Kidney tubule cell (primary cell): ENCODE measurements at places on chromosomes 4 and X.

GRCh38 chrX:141468940-141469339 is 115.6 kb downstream of the SPANXA1 start:
- peak; percentile 59 for DNase-seq

DNA sequence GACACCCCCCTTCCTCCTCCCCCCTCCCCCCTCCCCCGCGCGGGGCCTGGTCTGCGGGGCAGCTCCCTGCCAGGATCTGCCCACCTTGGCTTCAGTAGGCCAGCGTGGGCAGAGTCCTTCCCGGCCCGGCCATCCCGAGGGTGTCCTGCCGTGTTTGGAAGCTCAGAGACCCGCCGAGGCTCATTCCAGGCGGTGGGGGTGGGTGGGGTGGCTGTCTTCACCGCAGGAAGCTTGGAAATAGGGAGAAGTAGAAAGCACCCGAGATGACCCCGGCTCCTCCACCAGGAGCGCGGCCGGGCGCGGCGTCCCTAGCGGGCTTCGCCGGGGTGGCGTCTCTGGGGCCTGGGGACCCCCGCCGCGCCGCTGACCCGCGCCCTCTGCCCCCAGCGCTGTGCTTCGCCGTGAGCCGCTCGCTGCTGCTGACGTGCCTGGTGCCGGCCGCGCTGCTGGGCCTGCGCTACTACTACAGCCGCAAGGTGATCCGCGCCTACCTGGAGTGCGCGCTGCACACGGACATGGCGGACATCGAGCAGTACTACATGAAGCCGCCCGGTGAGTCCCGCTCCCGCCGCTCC is 1.6 kb downstream of the NAT8L start:
- peak; percentile 50 for DNase-seq

DNA sequence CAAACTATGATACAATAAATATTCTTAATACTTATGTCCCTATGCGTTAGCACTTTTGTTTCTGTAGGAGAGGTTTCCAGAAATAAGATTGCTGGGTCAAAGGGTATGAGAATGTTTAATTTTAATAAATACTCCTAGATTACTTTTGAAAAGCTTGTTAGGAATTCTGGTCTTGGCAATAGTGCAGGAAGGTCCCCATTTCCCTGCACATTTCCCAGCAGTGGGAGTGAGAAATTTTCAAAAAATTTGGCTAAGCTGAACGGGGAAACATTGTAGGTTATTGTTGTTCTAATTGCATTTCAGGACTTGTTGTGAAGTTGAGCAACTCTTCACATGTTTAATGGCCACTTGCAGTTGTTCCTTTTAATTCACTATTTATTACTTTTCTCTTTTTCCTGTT is 27.1 kb downstream of the IGFBP7 start:
- DNase-seq, result no peak

DNA sequence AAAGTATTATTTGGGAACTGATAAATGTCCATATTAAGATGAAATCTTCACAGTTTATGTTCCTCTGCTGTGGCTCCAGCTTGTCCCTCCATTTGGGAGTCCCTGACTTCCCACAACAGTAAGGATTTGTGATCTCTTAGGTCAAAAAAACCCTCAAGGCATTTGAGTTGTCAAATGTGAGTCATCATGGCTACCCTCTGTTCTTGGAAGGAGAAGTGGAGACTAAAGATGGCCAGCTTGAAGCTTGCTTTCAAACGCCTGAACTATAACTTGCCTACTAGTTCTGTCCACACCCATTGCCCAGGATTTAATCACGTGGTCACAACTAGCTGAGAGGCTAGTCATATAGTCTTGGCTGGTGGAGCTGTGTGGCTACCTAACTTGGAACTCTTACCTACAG is 107.8 kb downstream of the CCNG2 start:
- no peak for DNase-seq

DNA sequence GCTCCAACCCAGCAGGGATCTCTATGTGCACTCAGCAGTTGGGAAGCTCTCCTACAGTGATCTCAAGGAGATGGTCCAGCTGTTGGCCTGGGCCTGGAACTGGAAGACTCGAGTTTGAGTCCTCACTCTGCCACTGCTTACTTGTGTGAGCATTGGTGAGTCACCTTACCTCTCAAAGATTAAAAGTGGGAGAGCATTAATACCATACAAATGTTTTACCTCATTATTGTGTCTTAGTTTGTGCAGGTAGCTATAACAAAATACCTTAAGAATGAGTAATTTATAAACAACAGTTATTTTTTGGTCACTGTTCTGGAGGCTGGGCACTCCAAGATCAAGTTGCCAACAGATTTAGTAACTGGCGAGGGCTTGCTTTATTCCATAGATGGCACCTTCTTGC is 21.4 kb upstream of the ZNF827 start:
- peak; percentile 50 for DNase-seq

DNA sequence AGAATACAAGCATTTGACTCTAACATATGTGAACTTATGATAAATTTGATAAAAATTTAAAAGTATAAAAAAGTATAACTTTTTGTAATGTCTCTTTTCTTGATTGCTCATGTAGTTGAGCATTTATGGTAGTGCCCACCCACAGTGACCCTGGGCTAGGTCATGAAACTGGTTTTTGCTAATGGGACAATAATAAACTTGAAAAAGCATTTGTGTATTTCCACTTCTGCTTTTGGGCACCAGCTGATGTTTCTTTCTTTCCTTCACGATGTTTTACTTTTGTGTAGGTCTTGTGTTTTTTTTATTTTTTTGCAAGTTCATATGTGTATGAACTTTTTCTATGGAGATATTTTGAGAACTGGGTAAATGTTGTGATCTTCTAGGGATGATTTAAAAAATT is 313.1 kb downstream of the CBLL2 start:
- no peak for DNase-seq

- DNase-seq, result peak; percentile 55
Observed at GRCh38 chr4:30821859-30822612, 101.9 kb downstream of the PCDH7 start.

GRCh38 chr4:8218371-8219031 is 19.4 kb downstream of the SH3TC1 start:
- no peak for DNase-seq

DNA sequence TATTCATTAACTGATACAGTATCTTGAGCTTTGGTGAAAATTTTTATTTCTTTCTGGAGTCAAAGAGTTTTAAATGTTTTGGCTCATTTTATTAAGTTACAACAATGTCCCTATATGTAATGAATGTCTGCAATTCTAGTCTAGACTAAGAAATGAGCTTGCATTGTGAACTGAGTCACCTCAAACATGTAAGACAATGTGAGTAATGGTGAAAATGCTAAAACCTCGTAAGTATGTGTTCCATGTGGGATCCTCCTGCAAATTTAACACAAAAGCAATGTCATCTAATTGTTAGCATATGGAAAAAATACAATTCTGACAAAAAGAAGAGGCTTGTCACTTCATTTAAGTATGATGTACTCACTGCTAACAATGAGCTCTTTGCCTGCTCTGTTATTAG is 480.5 kb upstream of the FSTL5 start:
- DNase-seq, result no peak

DNA sequence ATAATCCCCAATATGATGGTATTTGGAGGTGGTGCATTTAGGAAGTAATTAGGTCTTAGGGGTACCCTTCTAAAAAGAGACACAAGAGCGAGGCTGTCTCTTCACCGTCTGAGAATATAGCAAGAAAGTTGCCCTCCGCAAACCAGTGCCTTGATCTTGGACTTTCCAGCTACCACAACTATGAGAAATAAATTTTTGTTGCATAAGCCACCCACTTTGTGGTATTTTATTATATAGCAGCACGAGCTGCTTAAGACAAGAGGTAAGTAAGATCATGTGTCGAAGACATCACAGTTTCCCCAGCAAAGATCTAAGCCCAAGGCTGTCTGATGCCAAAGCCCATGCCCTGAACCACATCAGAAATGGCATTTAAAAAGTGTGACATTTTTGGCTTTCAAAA is 9.6 kb upstream of the EXOSC9 start:
- DNase-seq, result peak; percentile 30

GRCh38 chr4:79043138-79043537 is 103.9 kb upstream of the PAQR3 start:
- DNase-seq, result no peak

GRCh38 chr4:83582289-83582785 is 46.4 kb downstream of the GPAT3 start:
- DNase-seq, result peak; percentile 64
